ENCODE measurements at places on chromosomes 2 and 18.

GRCh38 chr2:190318931-190319554, 583 bp downstream of the HIBCH start:
- DNase-seq: no peak

GRCh38 chr2:178523596-178524134, 43.4 kb downstream of the PLEKHA3 start:
- peak; percentile 13 for DNase-seq

- peak; percentile 39 for DNase-seq
These were observed 15.9 kb downstream of the ZNF638 start for GRCh38 chr2:71347517-71347916.

- no peak for DNase-seq
These were observed 7.5 kb downstream of the NEU2 start for GRCh38 chr2:233039846-233040530.

DNA sequence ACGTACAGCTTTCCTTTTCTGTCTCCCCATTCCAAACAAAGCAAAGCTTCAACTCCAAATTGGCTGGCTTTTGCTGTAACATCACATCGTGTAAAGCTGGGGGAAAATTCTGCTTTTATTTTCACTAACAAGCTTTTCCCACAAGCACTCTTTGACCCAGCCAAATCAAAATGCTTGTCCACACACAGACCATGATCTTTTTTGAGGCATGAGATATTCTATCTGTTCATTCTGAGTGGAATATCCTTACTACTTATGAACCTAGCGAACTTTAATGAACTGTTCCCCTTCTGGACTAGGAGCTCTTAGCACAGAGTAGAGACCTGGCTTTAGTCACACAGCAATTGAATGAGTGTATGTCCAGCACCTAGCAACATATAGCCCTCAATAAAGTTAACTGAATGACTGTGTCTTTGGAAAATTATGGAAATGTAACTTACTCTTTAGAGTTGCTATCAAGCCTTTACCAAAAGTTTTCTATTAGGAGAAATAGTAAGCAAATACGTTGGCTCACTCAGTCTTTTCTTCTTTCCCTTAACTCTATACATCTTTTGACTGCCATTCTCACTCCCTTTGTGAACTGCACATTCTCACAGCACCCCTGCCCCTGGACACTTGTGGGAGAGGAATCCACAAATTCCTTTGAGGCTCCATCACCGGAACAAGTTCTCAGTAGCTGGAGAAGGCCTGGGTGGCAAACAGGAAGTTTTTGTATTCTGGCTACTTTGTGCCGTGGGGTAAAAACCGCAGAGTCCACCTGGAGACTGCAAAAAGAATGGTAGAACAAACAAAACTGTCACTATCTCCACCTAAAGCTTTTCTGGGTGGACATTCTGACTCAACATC, 1.3 kb upstream of the UBE2E3 start:
- peak; percentile 48 for DNase-seq

DNA sequence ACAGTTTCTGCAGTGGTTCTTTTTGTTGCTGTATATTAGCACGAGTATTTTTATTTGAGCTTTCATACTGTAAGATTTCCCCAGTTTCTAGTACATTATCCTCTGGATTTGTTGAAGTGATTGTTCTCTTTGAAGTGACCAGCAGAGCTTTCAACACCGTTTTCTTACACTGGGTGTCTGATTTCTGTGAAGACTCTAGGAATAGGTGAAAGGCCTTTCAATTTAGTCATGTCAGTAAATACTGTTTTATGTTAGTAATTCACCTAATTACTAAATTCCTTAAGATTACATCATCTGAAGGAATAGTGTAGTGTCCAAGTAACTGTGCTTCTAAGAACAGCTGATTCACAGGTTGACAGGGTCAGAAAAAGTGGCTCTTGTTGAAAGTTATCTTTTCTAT, 2.3 kb downstream of the PPM1B start:
- no peak for DNase-seq

DNA sequence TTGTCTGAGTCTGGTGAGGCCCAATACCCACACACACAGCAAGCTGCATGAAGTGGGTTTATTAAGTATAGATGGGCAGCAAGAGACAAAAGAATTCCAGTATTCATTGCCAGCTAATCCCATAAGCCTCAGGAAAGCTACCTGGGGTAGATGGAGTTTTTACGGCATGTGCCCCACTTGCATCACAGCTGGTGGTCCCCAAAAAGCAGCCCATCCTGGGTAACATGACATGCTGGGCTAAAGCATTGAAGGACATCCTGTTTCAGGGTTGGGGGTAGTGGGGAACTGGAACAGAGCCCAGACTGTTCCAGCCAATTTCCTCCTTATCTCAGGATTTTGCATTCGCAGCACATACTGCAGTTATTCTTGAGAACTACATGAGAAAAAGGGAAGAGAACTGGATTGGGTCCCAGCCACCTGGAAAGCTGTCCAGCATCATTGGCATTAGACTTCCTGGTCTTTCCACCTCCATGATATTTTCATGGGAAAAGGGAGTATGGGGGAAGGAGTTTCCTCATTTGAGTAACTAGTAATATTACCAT, 240.1 kb upstream of the MMADHC start:
- DNase-seq: peak; percentile 25

GRCh38 chr2:65499216-65499615, 66.8 kb upstream of the SPRED2 start:
- no peak for DNase-seq

GRCh38 chr2:145906354-145906753, 1386.4 kb upstream of the ZEB2 start:
- no peak for DNase-seq

- no peak for DNase-seq
These were observed 505.5 kb downstream of the GALR1 start for GRCh38 chr18:77755187-77755586.

DNA sequence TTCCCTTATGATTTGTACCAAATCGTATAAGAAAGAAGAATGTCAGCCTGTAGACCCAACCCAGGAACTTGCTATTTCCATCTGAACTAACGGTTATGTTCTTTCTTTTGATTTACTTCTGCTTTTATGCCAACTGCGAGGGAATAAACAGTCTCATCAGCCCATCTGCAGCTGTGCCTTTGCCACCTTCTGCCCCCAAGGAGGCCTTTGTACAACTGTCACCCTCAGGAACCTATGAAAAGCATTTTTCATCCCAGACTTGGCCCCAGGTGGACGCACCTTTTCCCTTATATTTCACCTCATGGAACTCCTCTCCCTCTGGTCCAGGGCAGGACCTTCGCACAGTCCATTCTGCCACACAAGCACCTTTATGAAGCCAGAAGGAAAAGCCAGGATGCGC, 109.8 kb downstream of the AOX1 start:
- no peak for DNase-seq

- peak; percentile 73 for DNase-seq
These were observed 153.9 kb upstream of the NDUFV2 start for GRCh38 chr18:8948471-8949149.

GRCh38 chr18:44679914-44680272, 795 bp upstream of the SETBP1 start:
- DNase-seq: peak; percentile 83

DNA sequence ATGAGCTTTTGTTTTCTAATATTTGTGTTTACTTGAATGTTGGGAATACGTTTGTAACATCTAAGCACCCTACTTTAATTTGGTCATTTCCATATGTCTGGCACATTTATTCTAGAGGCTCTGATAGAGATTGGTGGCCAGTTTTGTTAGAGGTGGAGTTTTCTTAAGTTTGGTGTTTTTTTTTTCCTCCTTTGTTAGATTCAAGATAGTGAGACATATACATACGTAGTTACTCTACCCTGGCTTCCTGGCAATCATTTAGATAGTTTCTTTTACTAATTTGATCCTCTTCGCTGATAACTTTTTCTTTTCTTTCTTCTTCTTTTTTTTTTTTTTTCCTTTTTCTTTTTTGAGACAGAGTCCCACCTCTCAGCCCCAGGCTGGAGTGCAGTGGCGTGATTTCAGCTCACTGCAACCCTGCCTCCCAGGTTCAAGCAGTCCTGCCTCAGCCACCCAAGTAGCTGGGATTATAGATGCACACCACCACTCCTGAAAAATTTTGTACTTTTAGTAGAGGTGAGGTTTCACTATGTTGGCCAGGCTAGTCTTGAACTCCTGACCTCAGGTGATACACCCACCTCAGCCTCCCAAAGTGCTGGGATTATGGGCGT, 26.6 kb downstream of the SMCHD1 start:
- no peak for DNase-seq

DNA sequence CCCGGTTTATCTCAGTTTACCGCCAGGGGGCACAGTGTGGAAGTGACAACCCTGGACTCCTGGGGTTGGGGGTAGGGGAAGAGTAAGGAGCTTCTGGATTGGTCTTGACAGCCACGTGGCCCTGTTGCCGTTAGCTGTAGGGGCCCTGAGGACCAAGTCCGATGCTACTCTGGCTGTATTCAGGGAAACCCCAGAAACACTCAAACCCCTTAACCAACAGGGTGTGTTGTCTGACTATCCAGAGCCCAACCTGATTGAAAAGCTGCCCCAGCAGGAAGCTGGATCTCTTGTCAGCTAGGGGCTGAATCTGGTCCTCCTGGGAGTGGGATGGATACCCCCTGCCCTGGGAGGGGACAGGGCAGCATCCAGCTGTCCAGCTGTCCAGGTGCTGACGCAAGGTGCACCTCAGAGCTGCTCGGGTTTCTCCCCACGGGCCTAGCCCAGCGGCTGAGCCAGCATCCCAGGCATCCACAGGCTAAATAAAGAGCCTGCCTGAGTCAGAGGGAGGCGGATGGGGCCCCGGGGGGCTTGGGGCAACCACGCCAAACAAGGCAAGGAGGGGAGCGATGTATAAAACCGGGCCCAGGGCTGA, 3.1 kb upstream of the GMPPA start:
- peak; percentile 83 for DNase-seq

- DNase-seq: no peak
These were observed 21.0 kb downstream of the CCT7 start for GRCh38 chr2:73255007-73255644.

DNA sequence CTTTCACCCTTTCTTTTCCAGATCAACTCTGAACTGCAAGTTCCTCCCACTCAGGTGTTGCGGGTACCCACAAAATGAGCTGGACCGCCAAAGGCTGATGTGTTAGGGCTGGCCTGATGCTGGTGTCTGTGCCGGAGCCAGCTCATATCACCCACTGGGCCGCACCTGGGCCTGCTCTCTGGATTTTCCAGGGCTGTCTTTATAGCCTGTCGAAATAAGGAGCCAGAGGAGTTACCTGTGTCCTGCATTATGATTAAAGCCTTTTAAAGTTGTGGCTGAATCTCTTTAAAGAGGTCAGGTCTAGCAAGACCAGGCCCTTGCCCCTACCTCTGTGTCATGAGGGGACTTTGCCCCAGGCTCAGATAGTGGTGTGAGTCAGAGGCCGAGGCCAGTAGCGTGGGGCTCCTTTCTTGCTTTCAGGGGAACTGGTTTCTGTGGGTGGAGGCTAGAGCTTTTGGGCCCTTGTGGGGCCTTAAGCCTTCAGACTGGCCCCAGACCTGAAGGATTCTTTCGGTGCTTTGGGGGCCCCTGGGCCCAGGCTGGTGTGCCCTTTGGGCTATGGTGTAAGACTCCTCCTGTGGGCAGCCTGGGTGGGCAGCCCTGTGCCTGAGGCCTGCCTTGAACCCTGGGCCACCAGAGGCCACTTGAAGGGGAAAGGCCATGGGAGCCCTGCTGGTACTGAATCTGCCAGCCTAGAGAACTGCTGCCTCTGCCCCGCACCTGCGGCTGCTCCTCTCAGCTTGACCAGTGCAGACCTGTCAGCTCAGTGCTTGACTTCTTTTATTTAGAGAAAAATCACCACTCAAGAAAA, 21.3 kb downstream of the OTOF start:
- DNase-seq: no peak

DNA sequence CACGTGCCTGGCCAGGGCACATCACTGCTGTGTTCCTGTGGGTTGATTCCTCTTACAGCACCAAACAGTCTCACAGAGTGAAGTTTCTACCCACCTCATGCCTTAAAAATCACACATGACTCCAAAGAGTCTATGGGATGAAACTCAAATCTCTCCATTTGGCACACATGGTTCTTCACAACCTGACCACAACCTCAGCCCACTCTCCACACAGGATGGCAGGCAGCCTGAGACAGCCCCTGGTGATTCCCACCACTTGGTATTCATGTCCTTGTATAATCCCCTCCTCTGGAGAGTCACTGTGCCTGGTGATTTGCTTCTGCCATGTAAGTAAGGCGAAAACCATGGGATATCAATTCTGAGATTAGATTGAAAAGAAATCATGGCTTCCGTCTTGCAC, 46.2 kb downstream of the LBH start:
- DNase-seq: no peak
